ENCODE measurements at places on chromosomes 6 and 20. TPM values are rescaled to one million over a fixed set of nuclear protein-coding genes. Genes with fewer than 3 reads are reported as not detected.

Gene RNF8
- total RNA-seq = 25.8 TPM

Gene CTCFL
- 0.02 TPM for total RNA-seq

Gene HCK
- 0.05 TPM for total RNA-seq

Gene VWA7
- total RNA-seq = 1.3 TPM

Gene SDC4
- total RNA-seq = 111 TPM

Gene PNPLA1
- not detected for total RNA-seq

Gene GPR63
- 0.50 TPM for total RNA-seq

Gene CTSZ
- 187 TPM for total RNA-seq

Gene CEP57L1
- total RNA-seq = 8.3 TPM

Gene SOX18
- total RNA-seq = 2.9 TPM

Gene SIGLEC1
- 0.02 TPM for total RNA-seq

Gene SEL1L2
- not detected for total RNA-seq

Gene TTLL9
- not detected for total RNA-seq

Gene NECAB3
- 11.6 TPM for total RNA-seq

Gene SLC17A2
- not detected for total RNA-seq

Gene SLC32A1
- not detected for total RNA-seq

All from A549 treated with AZD2906 at 1 μM for 4 hours (cell line).